ENCODE measurements at places on chromosomes 4 and X.

- peak; percentile 52 for DNase-seq
These were observed at the start of gene MSX1 for GRCh38 chr4:4859325-4859798. TSS of gene MSX1 (plus strand) at chr4:4859665. CDS start at chr4:4859900, 235 bp downstream.

- DNase-seq, result no peak
These were observed 9.6 kb upstream of the INTU start for GRCh38 chr4:127622921-127623796.

DNA sequence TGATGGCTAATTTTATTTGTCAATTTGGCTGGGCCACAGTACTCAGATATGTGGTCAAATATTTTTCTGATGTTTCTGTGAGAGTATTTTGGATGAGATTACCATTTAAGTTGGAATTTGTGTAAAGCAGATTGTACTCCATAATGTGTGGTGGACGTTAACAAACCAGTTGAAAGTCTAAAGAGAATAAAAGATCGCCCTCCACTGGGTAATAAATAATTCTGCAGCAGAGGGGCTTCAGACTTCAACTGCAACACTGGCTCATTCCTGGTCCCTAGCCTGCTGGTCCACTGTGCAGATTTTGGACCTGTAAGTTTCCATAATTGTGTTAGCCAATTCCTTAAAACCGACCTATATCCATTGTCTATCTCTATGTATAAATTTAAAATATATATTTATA is 540.3 kb downstream of the PCDH18 start:
- no peak for DNase-seq

- DNase-seq, result no peak
These were observed 36.7 kb upstream of the HDAC8 start for GRCh38 chrX:72609313-72609712.

DNA sequence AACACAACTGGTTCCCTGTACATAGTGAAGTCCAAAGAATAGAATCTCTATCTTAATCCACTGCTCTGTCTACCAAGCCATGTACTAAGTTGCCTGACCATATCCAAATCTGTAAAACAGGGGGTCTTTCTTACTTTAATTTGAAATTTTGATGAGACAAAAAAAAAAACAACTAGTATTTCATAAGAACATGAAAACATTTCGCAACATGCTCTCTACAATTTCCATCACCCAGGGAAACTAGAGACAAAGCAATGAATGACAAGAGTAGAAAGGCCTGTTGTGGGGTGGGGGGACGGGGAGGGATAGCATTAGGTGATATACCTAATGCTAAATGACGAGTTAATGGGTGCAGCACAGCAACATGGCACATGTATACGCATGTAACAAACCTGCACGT is 279.9 kb downstream of the PPP3CA start:
- DNase-seq, result no peak

- DNase-seq, result no peak
These were observed 2332.4 kb downstream of the ARAP2 start for GRCh38 chr4:33911959-33912358.

- peak; percentile 50 for DNase-seq
These were observed at the start of gene GALNT7 for GRCh38 chr4:173168396-173169177. TSS of gene GALNT7 (plus strand) at chr4:173168811. CDS start at chr4:173168836, 25 bp downstream.

- DNase-seq, result no peak
These were observed 647.0 kb upstream of the AADAT start for GRCh38 chr4:170736710-170737109.

DNA sequence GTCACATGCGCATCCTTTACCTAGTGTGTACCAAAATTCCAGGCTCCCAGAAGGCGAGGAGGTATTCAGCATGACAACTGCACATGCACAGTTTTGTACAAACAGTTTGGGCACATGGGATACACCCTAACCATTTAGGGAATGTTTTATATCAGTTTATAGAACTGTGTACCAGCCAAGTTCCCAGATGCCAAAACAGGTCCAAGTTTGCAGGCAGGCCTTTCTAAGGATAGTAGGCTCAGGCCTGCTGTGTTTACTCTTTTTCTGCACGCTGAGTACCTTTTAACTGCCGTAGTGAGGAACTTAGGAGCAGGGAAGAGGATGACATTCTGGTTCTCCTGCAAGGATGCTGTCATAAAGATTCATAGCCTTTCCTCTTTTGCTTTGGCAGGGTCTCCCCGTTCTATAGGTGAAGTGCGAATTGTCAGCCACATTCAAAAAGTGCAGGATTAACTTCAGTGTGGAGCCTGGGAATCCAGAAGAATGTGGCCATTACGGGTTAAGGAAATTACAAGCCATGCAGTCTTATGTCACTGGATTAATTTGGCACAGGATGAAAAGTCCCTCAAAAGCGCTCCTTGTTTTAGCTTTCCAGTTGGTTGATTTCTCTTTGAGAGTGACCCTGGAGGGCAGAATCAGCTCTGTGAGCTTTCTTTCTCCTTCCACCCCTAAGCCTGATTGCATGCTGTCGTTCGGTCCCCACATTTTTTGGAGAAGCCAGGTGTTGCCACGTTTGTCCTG is 259.8 kb downstream of the ARHGAP10 start:
- no peak for DNase-seq

GRCh38 chr4:154622598-154622997 is 10.1 kb upstream of the FGG start:
- DNase-seq, result no peak

GRCh38 chr4:911221-911751 is 20.8 kb downstream of the GAK start:
- DNase-seq, result no peak

DNA sequence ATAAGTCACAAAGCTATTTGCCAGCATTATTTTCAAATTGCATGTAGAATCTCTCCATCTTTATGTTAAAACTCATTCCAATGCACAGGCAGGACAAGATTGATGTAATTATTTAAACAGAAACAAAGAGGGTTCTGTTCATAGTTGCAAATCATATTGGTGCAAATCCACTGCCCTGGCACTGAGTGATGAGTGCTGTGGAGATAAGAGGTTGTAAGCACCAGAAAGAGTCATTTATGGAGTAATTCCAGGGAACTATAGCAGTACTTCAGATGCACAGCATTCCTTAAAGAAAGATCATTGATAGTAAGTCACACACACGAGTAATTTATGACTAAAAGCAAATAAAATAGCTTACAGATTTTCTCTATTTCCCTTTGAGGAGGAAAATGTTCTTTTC is 337.7 kb upstream of the CTSO start:
- DNase-seq, result no peak

DNA sequence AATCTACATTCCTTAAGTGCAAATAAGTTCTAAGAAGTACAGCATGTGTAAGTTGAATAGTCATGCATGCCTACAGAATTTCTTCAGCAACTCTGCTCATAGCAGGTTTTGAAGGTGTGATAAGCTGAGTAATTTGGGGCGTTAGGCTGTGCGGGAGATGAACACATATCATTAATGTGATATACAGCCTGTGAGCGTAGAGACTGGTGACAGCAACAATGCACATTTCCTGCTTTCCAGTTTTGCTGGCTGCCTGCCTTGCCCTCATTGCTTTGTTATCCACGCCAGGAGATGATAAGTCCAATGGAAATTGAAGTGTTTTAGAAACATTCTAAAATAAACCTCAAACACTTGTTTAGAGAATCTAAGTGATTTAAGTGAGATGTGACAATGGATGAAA is 1709.4 kb downstream of the ARAP2 start:
- no peak for DNase-seq

DNA sequence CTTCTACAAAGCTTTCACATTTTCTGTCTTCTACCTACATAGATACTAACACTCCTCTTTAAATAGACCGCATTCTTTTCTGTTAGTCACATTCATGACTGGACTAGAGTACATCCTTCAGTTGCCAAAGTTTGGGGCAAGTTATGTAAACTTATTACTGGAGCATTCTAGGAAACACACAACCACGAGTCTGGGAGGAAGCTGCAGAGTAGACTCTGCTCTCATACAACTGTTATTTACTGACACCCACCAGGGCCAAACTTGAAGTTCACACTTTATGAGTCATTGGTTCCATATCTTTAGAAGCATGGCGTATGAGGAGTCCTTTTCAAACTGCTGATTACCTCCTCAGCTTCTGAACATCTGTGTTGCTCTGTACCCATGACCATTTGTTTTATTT is 87.0 kb downstream of the RNF150 start:
- DNase-seq, result no peak

DNA sequence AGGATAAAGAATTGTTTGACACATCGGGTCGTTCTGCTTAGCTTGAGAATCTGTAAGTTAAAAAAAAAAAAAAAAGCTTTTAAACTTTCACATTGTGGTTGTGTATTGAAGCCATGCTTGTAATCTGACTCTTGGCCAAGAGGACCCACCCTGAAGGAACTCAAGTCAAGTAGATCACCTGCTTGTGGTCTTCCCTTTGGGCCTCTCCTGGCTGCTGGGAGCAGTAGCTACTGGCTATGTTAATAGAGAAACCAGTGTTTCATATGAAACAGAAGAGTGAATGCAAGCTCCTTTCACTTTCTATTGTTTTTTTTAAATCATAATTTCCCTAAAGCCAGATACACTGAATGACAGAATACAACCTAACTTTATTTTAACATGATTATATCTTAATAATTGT is 402.4 kb upstream of the NDST4 start:
- DNase-seq, result no peak

- no peak for DNase-seq
These were observed 67.5 kb upstream of the CLDN34 start for GRCh38 chrX:9899640-9900111.

GRCh38 chr4:116055857-116056827 is 942.7 kb upstream of the NDST4 start:
- DNase-seq, result no peak

GRCh38 chr4:44494810-44495701 is 46.4 kb upstream of the KCTD8 start:
- no peak for DNase-seq

DNA sequence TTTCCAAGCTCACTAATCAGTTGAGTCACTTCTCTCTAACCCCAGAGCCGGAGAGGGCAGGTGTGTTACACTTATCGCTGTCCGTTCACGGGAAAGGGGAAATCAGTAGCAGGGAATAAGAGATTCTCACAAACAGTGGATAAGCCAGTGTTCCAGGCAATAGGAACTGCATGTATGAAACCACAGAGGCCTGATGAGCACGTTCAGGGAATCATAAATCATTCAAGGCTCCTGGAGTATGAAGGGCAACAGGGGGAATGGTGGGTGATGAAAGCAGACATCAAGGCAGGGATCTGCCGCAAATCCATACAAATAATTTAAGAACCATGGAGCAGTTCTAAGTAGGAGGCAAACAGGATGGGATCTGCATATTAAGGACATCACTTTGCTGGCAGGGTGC is 59.1 kb upstream of the ADGRG2 start:
- no peak for DNase-seq

GRCh38 chr4:147174591-147174990 is 228.9 kb upstream of the TTC29 start:
- no peak for DNase-seq

DNA sequence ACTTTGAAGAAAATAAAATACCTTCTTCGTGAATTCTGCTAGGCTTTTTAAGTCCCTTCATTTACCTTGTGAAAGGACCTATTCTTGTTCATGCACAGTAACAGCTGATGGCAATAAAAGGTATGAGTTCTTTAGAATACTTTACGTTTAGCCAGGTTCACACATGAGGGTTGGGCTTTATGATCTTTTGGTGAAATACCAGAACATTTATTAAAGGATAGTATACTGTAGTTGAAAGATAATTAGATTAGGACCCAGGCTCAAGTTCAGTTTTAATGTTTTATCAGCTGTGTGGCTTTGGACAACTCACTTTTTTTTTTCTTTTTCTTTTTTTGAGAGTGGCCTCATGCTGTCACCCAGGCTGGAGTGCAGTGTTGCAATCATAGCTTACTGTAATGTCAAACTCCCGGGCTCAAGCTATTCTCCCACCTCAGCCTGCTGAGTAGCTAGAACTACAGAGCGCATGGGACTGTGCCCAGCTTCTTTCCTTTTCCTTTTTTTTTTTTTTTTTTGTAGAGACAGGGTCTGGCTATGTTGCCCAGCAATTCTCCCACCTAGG is 28.2 kb upstream of the NEIL3 start:
- DNase-seq, result no peak

DNA sequence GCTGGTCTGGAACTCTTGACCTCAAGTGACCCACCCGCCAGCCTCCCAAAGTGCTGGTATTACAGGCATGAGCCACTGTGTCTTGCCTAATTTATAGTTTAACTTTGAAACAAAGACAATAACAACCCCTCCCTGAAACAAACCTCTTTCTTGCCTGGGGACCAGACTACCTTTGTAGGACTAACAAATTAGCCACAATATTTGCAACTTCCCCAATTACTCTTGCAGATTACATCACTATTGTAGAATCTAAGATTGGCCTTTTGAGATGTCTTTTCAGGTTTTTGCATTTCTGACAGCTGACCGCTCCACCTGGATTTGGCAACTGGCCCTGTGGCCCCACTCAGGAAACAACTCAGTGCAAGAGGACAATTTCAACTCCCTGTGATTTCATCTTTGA is 84.8 kb downstream of the AKAP4 start:
- DNase-seq, result no peak

DNA sequence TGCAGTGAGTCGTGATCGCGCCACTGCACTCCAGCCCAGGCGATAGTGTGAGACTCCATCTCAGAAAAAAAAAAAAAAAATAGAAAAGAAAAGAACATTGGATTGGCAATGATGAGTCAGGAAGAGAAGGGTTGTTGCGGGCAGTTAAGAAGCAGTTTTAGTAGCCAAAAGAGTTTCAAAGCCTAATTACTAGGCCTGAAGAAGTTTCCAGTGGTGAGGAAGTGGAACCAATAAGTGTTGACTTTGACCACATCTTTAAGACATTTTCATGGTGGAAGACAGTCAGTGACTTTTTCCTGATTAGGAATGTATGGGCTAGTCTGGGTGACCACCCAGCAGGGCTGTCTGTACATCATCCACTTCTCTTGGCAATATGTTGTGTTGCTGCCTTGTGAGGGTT is 442.3 kb downstream of the AFF2 start:
- DNase-seq, result no peak

- DNase-seq, result peak; percentile 42
These were observed 441.7 kb upstream of the RASGEF1B start for GRCh38 chr4:81913427-81913879.

DNA sequence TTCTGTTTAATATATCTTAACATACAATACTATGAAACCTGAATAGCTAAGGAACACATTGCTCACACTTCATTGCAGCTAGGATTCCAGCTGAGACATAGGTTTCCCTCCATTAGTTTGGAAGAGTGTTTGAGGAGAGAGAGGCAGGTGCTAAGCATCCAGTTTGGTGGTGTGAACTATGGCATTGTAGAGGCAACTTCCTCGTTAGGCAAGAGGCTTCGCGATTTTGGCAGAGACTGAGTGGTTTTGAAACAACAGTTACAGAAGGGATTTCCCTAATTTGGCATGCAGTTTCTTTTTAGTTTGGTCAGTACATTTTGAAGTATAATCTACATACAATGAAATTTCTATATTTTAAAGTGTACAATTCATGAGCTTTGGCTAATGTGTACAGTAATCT is 117.1 kb upstream of the BMP3 start:
- DNase-seq, result peak; percentile 1

GRCh38 chr4:93317561-93317960 is 511.0 kb upstream of the ATOH1 start:
- DNase-seq, result no peak

GRCh38 chr4:158131027-158131426 is 41.8 kb downstream of the GASK1B start:
- DNase-seq, result no peak

All from activated T-cell treated with anti-CD3 and anti-CD28 coated beads for 48 hours (primary cell).